Activated naive CD4-positive, alpha-beta T cell treated with anti-CD3 and anti-CD28 coated beads, Interleukin-2, amount 10 ng/mL, durations not matched to agents 5 hours and 36 hours (primary cell): ENCODE measurements at places on chromosomes 7 and 10. TPM values are rescaled to one million over a fixed set of nuclear protein-coding genes. Genes with fewer than 3 reads are reported as not detected.

The LIPA gene
- 28.9 TPM for total RNA-seq

The TMEM140 gene
- total RNA-seq, result 19.9 TPM

The CDK5 gene
- total RNA-seq, result 17.5 TPM

The EBLN1 gene
- total RNA-seq, result not detected

The HOGA1 gene
- not detected for total RNA-seq

The CALML5 gene
- not detected for total RNA-seq

The CCDC172 gene
- not detected for total RNA-seq

The ALOX5 gene
- total RNA-seq, result 13.4 TPM

The RAMP3 gene
- not detected for total RNA-seq

The CYP3A5 gene
- total RNA-seq, result not detected

The ADARB2 gene
- total RNA-seq, result 5.2 TPM

The TMEM254 gene
- total RNA-seq, result 18.7 TPM

The LIPN gene
- not detected for total RNA-seq

The TMEM236 gene
- 0.05 TPM for total RNA-seq

The SND1 gene
- 195 TPM for total RNA-seq

The SHH gene
- not detected for total RNA-seq

The UPP1 gene
- 114 TPM for total RNA-seq

The DNAJC30 gene
- total RNA-seq, result 8.5 TPM
